Panc1 (cell line): ENCODE measurements at places on chromosomes 5 and 9. TPM values are rescaled to one million over a fixed set of nuclear protein-coding genes. Genes with fewer than 3 reads are reported as not detected.

Gene SARDH
- 0.13 TPM for total RNA-seq

Gene CCL19
- not detected for total RNA-seq

Gene PITX1
- 41.5 TPM for total RNA-seq

Gene TAF11L7
- total RNA-seq: not detected

Gene PLPP7
- total RNA-seq: 3.3 TPM

Gene IFNA21
- not detected for total RNA-seq
